ENCODE measurements at places on chromosomes 2 and 18.

- no peak for DNase-seq
These were observed 15.5 kb downstream of the LYG1 start for GRCh38 chr2:99285526-99285925.

DNA sequence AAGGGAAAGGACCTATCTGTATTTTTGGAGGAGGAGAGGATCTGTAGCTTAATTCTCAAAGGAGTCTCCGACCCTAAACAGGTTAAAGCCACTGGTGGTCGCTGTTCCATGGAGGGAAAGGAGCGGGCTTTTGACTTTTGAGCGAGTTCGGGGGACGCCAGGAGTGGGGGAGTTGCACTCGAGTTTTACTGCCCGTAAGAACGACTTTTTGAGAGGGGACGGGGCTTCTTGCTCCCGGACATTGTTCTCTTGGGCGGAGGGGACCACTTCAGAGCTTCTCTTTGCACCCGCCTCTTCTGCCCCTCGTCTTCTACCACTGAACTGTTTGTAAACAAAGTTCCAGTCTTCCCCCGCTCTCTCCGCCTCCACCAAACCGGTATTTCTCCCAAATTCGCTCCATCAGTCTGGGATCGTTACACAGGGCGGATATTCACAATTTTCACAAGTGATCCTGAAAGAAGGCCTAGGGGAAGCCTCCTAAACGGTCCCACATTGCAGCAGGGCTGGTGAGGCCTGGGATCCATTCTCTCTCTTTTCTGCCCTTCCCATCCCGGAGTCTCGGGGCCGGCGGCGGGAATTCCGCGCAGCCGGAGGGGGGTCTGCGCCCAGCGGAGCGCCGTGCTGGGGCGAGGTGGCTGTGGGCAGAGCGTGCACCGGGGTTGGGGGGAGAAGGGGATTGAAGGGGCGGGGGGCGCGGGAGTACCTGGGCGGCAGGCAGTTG lies 6.6 kb downstream of the DLX2 start:
- no peak for DNase-seq

DNA sequence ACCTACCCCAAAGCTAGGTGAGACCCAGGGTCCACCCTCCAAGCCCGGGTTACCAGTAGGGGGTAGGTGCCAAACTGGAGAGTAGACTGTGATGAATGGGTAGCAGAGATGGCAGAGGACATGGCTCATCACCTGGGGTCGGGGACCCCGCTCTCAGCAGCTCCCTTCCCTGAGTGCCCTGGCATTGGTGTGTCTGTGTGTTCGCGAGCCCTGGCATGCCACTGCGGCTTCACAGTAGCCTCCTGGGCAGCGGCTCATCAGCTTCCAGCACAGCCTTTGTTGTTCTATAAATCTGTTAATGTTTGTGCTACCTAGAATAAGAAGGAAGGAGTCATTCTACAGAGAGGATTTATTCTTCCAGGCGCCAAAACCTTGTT lies 62.6 kb upstream of the ALPP start:
- no peak for DNase-seq

DNA sequence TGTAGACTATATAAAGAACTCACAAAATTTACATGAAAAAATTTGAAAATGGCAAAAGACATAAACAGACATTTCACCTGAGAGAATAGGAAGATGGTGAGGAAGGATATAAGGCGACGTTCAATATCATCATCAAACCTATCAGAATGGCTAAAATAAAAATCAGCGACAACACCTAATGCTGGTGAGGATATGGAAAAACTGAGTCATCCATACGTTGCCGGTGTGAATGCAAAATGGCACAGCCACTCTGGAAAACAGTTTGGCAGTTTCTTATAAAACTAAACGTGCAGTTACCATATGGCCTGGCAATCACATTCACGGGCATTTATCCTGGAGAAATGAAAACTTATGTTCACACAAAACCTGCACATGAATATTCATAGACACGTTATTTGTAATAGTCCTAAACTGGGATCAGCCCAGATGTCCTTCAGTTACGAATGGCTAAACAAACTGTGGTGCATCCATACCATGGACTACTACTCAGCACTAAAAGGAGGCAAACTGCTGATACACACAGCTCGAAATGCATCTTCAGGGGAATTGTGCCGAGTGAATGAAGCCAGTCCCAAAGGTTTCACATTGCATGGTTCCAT lies 63.1 kb upstream of the TXNDC2 start:
- DNase-seq: no peak

- DNase-seq: no peak
These were observed 30.3 kb upstream of the SEC11C start for GRCh38 chr18:59109375-59109774.

Measured in central memory CD8-positive, alpha-beta T cell (primary cell).